ENCODE measurements at places on chromosomes 3 and 15.

DNA sequence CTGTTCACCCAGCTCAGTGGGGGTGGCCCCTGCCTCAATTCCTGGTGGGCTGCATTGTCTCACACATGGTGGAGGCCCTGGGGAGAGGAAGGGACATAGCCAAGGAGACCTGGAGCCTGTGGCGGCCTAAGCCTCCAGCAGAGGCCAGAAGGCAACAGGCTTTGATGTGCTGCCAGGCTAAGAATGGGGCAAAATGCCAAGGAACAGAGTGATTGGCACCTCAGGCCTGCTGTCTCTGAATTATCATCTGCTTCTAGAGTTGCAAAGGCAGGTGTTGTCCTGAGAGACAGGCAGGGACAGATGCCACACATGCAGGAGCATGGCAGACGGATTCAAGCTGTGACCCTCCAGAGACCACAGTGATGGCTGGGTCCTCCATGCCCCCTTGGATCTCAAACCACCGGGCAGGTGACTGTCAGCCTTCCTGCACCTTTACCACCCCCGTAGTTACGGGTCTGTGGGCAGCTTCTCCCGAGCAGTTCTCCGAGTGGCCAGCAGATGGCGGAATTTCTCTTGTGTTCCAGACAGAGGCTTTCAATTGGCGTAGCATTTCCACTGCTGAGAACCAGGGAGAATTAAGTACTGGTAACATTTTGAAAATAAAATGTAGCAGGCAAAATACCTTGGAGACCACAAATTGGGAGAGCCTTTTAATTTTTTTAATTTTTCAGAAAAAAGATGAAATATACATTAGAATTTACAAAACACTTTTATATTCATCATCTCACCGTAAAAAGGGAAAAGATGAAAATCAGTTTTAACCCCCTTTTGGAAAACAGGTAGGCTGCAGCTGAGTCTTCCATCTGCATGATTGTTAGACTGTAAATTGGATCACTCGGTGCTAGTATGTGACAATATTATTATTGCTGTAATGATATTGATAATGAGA is 525.5 kb upstream of the CFAP20DC start:
- DNase-seq: peak; percentile 91

DNA sequence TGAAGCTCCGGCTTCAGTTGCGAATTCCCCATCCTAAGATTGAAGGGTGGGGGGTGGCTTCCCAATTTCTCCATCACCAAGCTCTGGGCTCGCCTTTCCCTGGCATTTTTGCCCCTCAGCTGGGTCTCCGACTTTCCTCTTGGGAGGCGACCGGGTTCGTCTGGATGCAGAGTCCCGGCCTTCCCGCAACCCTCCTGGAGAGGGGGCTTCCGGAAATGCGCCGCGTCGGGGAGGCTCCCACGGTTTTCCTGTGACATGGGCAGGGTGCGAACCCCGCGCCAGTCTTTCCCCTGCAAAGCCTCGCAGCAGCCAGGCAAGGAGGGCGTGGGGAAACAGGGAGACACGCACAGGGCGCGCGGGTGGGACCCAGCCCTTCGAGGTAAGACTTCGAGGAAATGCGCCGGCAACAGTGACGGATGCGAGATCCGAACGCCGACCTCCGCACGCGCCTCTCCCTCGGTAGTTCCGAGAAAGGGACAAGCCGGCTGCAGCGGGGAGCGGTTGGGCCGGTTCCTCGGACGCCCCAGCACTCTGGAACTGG is 466 bp upstream of the HCN4 start:
- DNase-seq: no peak

GRCh38 chr3:126925411-126926171 is 57.3 kb upstream of the PLXNA1 start:
- no peak for DNase-seq

DNA sequence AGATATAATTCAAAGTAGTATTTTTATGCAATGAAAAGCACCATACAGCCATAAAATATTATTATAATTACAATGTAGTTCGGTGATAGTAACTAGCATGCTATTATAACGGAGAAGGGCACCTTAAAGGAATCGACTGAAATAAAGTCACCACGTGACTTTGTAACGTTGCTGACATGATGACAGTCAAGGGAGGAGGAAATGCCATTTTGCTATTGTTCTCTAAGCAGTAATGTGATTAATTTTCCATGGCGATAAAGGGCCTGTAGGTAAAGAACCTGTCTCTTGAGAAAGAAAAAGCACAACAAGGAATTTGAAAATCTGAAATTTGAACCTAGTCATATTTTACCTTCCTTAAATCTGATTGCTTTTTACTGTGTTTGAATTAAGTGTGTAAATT is 526.2 kb downstream of the ROBO2 start:
- DNase-seq: no peak

DNA sequence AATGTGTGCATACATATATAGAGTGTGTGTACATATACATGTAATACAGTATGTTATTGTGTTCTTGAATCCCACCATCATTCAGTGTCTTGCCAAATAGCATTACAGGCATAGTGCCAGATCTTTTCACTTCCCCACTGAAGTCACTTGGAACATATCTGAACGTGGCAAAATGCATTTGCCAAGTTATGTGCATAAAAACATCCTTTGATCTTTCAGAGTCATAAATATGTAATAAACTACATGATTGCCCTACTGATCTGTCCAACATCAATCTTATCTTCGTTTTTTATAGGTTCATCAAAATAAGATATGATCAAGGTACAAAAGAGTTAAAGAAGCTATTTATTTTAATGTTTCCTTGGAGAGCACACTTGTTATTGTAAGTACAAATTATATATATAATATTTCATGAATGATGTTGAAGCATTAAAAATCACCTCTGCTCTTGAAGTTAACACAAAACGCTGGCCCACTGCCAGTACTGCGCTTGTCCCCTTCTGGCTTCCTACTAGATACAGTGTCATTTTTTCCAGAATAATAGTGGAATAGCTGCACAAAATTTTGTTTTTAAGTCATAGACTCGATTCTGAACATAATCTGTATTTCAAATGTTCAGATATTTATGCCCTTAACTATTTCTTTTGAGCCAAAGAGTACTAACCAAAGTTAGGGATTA is 549.5 kb upstream of the ARRDC4 start:
- DNase-seq: no peak

GRCh38 chr15:77295446-77295845 is 124.5 kb downstream of the PEAK1 start:
- DNase-seq: no peak

GRCh38 chr3:183966361-183966791 is 51.3 kb downstream of the ABCC5 start:
- DNase-seq: no peak

DNA sequence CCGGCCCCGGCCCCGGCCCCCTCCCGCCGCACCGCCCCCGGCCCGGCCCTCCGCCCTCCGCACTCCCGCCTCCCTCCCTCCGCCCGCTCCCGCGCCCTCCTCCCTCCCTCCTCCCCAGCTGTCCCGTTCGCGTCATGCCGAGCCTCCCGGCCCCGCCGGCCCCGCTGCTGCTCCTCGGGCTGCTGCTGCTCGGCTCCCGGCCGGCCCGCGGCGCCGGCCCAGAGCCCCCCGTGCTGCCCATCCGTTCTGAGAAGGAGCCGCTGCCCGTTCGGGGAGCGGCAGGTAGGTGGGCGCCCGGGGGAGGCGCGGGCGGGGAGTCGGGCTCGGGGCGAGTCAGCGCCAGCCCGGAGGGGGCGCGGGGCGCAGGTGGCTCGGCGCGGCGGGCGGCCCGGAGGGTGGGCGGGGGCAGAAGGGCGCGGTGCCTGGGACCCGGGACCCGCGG is 352 bp downstream of the CHRD start:
- DNase-seq: no peak

DNA sequence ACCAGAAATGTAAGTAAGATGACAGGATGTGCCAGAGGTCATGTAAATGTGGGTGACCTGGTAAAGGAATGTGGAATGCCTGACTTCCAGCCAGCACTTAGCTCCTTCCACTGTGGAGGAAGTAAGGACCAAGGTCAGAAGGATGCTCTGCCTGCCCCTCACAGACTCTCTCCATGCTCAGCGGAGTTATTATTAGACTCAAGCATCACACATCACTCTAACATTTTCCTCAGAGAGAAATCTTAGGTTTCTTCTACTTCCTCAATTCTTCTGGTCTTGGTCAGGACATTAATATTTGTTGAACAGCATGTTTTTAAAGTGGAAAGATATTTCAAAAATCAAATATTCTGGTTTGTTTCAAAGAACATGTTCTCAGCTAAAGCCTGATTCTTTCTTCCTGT is 231.4 kb upstream of the WNT5A start:
- no peak for DNase-seq

DNA sequence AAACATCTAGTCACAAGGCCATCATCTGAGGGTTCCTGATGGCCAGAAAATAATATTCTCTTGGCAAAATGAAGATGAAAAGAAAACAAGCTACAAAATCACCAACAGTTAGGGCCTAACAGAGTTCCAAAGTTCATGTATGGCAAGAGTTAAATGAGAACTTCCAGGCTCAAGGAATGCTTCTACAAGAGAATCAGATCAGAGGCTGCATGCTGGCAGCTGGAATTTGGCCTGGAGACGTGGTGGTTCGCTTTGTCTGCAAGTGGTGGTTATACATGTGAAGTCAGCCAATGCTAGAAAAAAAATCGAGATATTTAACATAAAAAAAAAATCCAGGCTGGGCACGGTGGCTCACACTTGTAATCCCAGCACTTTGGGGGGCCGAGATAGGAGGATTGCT is 5.6 kb downstream of the SIAH2 start:
- no peak for DNase-seq

GRCh38 chr3:13093687-13094086 is 20.5 kb upstream of the IQSEC1 start:
- no peak for DNase-seq

- DNase-seq: no peak
Observed at GRCh38 chr15:74158855-74159650, 14.5 kb upstream of the ISLR start.

DNA sequence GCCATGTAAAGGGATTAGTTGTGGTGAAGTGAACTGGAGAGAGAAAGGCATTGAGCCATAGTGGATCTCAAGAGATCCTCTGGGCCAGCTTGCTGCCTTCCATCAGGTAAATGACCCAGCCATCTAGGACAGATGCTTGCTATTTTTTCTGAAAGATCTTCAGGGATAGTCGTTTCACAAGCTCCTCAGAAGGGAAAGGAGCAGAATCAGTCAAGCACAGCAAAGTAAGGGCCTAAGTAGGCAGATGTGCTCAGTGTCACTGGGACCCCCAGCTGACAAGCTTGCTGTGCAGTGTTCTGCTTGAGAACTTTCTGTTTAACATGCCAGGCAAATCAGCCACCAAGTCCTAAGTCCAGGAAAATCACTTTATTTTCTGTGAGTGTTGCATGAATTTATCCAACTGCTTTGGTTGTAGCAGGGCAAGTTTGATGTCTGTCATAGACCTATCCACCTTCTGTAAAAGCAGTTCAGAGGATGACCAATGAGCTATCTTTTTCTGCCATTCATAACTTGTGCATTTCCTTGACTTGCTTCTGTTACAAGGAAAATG is 319.8 kb downstream of the IL5RA start:
- no peak for DNase-seq

DNA sequence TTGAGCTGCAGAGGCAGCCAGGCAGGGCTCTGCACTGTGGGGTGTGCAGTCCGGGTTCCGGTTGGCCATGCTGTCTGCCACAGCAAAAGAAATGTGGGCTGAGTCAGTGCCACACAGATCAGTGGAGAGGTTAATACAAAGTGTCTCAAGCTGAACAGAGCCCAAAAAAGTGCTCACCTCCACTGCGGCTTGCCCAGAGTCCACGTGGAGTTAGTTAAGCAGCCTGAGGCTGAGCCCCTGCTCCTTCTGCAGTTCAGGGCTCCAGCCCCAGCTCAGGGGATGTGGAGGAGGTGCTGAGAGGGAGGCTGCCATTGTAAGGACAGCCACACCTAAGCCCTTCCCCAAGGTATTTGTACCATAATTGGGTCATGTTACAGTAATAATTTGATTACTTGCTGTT is 85.3 kb downstream of the LRRK1 start:
- DNase-seq: no peak

DNA sequence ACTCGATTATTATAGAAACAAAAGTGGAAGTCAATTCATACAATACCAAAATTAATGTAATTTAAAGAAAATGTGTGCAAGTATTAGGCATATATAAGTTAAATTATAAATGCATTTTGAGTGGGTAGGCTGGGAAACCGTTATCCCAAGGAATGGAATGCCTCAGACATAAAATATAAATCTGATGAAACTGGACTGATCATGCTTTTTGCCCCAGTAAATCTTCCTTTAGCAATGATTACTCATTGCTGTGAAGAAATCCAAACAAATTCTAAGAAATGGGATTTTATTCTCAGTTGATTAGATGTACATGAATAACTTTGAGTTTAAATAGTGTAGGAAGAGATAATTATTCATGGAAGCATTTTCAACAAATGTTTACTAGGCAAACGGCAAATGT is 185.5 kb upstream of the KCNMB2 start:
- DNase-seq: no peak

DNA sequence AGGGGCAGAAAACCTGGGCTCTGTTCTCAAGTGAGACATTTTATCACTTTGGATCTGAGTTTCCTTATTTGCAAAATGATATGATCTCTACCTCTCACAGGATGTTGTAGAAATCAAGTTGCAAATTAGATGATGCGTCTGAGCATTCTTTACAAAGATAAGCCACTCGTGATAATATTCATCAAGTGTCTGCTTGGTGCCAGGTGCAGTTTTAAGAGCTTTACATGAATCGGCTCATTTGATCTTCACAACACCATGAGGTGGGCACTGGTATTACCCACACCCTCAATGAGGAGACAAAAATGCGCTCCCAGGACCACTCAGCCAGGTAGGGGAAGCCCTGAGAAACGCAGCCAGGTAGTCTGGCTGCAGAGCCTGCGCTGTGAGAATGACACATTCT is 59.1 kb upstream of the CA12 start:
- no peak for DNase-seq

DNA sequence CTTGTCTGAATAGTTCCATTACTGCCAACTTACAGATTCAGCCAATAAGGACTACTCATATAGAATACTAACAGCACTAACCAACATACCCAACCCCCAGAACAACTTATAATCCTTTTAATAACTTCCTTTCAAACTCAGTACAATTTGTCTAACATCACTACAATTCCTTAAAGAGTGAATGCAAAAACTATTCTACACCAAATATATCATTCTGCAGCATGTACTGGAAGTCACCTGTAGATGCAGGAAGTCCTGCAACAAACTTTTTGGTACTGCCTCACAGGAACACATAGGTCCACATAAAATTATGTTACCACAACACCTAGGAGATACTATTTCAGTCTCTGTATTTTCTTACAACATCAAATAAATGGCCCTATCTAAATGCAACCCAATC is 2.1 kb downstream of the CCNL1 start:
- no peak for DNase-seq

DNA sequence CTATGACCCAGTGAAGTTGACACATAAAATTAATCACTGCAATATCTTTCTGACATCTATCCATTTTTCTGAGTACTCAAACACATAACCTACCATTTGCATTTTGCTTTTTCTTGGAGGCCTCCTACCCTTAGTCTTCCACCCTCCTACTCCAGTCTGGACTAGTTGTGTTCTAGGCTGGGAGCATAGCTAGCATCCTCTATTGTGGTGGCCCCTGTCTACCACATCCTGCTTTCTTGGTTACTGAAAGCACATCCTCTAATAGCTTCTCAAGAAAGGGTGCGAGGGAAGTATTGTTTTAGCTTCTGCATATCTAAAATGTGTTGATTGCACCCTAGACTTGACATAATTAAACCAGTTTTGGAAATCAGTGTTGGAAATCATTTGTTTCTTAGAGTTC is 176.5 kb downstream of the THSD4 start:
- DNase-seq: no peak
